Dorsolateral prefrontal cortex (tissue), 122 donors: ENCODE measurements at places on chromosomes 2 and 18. TPM values are rescaled to one million over a fixed set of nuclear protein-coding genes. Genes with fewer than 3 reads are reported as not detected.

GRCh38 chr18:64380117-64380516, 231.2 kb upstream of the LINC00305 start:
- DNase-seq, result no peak

- no peak for DNase-seq
Measured at GRCh38 chr2:16279641-16280040, 339.3 kb downstream of the MYCN start.

- DNase-seq, result no peak
Measured at GRCh38 chr2:232485757-232486557, 1.7 kb downstream of the ECEL1 start.

- DNase-seq, result no peak
Measured at GRCh38 chr18:74288730-74289129, 3.0 kb downstream of the CYB5A start.

DNA sequence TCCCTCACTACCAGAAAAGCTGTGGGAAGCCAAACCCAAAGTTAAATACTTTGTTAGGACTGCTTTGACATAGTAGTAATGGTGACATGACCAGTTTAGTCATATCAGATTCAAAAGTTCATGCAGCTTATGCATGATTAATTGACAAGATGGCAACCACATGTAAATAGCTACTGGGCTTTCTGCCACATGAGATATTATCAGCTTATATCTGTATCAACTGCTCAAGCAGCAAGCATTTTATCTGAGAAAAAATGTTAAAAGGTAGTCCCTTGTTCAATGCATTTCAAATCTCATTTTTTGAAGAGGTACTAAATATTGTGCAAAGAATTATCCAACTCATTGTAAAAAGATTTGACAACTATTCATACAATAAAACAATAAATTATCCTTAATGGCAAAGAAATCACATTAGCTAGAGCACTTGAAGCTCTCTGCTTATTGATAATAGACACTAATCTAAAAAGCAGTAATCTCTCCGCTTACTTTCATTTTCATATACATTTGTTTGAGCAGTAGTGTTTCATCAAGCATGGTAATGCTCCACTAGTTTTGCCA, 993.6 kb upstream of the NXPH2 start:
- no peak for DNase-seq

- no peak for DNase-seq
Measured at GRCh38 chr2:233672886-233673285, 1.2 kb downstream of the UGT1A9 start.

DNA sequence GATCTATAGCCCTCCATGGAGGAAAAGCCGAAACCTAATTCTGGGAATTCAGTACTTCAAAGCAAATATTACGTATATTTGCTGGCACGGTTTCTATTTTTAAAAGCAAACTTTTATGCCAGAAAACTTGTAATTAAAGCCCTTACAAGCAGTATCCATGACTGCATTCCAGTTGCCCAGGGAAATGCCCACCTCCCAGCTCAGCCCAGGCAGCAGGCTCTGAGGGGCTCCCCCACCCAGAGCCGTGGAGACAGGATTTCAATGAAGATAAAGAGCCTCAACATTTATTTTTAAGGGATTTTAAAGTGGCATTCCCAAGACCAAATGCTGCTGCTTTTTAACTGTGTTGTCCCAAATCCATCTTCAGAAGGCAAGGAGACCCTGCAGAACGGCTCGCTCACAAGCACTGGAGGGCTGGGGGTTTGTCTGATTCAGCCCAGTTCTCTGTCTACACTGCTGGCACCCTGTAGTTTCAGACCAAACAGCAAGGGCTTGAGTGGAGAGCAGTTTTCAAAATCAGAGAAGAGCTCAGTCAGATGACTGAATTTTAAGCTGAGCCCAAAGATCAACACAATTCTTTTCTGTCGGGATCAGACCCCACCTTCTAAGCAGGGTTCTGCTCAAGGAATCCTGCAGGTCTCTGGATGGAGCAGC, 105.1 kb downstream of the KCNF1 start:
- no peak for DNase-seq

DNA sequence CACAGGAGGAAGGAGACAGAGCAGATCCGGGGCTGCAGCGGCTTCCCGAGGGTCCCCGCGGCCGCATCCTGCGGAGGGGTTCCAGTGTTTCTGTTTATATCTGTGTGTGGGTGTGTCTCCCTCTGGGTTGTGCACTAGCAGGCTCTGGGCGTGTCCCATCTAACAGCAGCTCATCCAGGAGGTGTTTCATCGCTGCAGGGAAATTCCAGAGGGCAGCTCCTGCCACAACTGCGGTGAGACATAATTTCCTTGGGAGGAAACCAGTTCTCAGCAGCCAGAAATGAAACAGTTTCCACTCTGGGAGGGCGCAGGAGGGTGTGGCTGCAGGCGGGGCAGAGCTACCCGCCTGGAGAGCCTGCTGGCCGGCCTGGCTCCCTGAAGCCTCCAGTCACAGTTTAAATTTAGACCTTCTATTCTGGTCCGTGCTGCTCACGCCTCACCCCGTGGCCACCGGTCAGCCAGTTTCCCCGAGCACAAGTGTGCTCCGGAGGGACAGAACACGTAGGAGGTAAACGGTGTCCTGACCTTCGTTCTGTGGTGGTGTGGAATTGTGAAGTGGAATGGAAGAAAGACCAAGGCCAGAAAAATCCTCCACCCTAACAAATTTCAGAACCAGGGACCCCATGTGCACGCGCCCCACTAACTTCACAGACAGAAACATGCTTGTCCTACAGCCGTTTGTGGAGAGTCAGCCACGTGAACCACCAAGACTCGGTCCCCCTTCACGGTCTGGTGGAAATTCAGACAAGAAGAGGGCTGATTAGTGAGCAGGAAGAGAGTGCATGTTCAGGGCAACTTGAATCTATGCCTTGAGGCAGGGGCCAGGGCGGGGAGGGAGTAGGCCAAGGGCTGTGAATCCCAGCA, 50.2 kb downstream of the TEX44 start:
- peak; percentile 44 for DNase-seq

DNA sequence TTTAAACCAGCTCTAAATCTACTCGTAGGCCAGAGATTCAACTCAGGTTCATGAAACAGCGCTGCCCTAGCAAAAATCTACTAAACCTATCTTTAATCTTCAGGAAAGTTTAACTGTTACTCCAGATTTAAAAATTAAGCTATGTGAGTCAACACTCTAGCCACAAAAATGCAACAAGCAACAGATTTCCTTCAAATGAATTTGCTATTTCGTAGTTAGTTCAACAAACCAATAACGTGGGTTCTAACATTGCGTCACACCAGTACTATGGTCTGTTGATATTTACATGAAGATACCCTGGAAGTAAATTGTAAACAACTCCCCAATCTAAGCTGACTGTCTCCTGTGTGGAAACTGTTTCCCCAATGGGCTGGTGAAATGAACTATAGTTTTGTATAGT, 71.2 kb downstream of the FIGN start:
- DNase-seq, result no peak

DNA sequence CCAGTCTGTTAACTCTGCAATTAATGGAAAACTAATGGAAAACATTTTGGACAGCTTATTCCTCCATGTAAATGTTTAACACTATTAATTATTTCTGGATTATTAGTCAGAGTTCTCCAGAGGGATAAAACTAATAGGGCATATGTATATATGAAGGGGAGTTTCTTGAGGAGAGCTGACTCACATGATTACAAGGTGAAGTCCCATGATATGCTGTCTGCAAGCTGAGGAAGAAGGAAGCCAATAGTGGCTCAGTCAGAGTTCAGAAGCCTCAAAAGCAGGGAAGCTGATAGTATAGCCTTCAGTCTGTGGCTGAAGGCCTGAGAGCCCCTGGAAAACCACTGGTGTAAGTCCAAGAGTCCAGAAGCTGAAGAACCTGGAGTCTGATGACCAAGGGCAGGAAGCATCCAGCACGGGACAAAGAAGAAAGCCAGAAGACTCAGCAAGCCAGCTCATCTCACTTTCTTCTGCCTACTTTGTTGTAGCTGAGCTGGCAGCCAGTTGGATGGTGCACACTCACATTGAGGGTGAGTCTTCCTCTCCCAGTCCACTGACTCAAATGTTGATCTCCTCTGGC, 136.0 kb downstream of the PTH2R start:
- DNase-seq, result no peak

GRCh38 chr2:12163866-12164265, 417.4 kb downstream of the LPIN1 start:
- no peak for DNase-seq

DNA sequence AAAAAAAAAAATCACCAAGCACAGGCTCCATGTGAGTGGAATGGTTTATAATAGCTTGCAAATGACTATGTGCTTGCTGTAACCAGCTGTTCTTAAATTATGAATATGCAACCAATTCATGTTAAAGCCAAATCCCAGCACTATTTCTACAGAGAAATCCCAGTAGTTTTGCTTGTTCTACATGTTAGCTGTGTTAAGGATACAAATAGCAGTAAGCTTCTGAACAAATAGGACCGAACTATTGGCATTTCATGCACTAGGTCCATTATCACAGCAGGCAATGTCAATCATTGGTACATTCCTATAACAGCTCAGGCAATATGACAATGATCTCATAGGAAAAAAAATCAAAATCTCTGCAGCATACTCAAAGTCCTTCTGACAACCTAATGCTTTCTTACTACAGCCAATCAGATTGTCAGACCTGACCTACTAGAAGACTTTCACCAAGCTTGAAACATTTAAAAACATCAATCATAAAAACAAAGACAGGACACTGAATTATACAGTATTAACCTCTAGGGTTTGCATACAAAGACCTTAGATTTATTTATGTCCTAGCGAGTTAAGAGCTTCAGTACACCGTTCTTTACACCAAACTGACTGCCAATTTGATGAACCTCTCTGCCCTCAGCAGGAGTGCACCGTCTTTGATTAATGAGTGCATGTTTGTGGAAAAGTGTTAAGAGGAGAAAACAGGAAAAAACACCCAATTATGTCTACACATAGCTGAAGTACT, 6.4 kb downstream of the BAZ2B start:
- DNase-seq, result no peak

The NOSTRIN gene
- total RNA-seq, result 9.3 TPM

The MYO5B gene
- 5.1 TPM for total RNA-seq
